Effector CD8-positive, alpha-beta T cell (primary cell): ENCODE measurements at places on chromosomes 3 and 15.

DNA sequence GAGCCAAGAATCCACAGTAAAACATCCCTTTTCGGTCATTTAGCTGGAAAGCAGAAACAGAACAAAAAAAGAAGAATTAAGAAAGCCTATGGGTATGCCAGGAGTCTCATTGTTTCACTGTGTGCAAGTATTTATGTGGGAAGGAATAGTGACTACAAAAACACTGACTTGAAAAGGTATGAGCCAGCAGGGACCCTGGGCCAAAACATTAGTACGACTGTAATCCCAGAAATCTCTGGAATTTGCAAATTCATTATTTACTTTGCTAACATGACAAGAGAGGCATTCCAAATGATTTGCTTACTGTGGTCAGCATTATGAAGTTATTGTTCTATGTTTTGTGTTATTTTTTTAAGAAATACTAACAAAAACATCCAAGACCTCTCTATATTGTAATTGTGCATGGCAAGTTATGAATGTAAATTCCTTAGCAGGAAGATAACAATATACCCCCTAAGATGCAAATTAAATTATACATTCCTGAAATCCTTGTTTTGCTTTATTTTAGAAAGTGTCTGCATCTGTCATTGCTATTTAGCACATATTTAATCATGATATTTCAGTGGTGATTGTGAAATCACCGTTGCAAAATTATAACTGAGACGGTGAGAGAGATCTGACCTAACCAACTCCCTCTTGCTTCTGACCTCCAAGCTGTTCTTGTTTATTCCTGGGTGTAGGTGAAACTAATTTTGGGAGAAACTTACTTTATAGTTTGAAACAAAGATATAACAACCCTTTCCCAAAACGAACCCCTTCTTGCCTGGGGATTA lies 299.2 kb downstream of the ZPLD1 start:
- no peak for DNase-seq

GRCh38 chr3:195159117-195159813 lies 111.7 kb downstream of the XXYLT1 start:
- DNase-seq = no peak

DNA sequence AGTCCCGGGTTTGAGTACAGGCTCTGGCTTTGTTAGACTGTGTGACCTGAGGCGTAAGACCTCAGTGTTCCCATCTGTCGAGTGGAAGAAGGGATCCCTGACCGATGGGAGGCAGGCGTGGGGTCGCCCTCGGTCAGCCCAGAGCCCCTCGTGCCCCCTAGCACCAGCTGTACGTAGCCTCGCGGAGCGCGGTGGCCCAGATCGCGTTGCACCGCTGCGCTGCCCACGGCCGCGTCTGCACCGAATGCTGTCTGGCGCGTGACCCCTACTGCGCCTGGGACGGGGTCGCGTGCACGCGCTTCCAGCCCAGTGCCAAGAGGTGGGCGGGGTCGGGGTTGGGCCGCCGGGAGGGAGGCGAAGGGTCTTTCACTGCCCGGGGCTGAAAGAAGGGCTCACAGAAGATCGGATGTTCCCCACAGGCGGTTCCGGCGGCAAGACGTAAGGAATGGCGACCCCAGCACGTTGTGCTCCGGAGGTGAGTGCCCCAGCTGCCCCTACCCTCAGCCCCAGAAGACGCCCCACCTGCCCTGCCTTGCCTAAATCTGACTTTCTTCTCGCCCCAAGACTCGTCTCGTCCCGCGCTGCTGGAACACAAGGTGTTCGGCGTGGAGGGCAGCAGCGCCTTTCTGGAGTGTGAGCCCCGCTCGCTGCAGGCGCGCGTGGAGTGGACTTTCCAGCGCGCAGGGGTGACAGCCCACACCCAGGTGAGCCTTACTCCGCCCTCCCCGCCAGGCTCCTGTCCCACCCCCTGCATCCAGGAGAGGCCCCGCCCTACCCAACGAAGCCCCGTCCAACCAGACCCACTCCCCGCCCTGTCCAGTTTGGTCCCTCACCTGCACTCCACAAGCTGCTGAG lies 3.5 kb upstream of the LSMEM2 start:
- no peak for DNase-seq

DNA sequence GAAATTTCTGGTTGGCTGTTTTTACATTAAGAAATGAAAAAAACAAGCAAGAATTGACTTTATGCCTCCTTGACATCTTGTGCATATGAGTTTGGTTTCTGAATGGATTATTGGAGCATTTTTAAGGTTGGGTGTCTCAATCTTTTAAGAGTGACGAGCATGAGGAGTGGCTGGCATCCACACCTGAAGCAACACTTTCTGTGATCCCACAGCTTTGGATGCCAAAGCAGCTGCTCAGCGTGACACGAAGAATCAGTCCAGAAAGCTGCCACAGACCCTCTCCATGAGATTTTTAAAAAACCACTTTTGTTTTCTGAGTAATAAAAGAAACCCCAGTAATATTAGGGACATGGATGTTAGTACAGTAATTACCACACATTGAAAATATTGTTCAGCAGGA lies 154.5 kb downstream of the KLF13 start:
- no peak for DNase-seq

DNA sequence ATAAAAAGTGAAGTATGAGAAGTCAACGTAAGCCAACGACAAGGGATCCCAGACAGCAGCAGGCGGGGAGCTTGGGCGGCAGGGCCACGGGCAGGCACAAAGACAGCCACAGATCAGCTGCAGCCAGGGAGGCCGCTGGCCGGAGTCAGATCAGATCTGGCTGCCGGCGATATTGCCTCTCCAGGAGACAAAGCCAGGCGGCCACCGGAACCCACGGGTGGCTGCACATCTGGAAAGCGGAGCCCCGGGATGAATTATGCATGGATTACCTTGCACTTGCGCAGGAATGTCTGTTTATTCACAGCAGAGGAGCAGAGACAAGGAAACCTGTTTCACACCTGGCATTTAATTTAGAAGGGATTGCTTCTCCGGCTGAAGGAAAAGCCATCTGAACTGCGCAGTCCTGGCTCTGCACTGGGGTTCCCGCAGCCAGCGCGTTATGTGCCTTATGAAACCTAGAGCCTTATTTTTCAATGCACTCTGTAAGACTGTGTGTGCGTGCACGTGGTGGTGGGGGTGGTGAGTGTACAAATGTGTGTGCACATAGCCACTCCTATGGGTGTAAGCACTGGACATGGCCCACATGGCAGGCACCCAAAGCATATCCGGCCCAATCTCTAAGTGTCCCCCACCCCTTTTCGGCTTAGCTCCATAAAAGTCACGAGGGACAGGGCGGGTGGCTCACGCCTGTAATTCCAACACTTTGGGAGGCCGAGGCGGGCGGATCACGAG lies 427.8 kb upstream of the MCTP2 start:
- DNase-seq = no peak

DNA sequence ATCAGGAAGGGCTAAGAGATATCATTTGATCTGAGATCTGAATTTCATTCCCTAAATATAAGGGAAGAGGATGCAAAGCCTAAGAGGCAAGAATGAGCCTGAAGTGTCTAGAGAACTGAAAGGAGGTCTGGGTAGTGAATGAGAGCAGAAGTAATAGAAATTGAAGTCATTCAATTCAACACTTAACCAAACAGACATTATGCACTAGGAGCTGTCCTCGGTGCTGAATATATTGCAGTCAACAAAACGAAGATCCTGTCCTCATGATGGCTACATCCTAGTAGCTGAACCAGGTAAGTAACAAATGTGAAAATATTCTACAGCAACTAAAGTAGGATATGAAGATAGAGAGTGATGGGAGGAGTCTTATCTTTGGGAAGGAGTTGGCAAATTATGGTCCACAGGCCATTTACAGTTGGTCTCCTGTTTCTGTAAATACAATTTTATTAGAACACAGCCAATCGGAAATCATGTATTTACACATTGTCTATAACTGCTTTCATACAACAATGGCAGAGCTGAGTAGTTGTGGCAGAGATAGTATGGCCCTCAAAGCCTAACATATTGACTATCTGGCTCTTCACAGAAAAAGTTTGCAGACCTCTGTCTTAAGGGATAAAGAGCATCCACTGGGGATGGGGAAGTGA lies 192.9 kb upstream of the CADPS start:
- no peak for DNase-seq

GRCh38 chr15:78761891-78762385 lies 49.3 kb downstream of the ADAMTS7 start:
- no peak for DNase-seq

DNA sequence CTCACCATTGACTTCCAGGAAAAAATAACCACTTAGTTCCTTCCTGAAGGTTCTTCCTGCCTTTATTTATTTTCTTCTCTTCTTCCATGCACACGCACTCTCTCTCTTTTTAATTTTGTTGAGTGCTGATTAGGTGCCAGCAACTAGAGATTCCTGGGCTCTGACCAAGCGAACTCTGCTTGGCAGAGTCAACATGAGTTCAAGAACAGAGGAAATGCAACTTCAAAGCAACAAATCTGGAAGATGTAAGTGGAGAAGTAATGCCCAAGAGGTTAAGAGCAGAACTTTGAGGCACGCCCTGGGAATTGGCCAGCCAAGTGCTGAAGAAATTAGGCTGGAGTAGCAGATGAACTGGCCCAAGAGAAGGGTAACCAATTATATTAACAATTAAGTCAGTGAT lies 8.5 kb downstream of the ERC2 start:
- DNase-seq = no peak

GRCh38 chr3:24683633-24684384 lies 189.2 kb upstream of the THRB start:
- no peak for DNase-seq

GRCh38 chr15:54840621-54841398 lies 355.9 kb downstream of the RSL24D1 start:
- DNase-seq = no peak

DNA sequence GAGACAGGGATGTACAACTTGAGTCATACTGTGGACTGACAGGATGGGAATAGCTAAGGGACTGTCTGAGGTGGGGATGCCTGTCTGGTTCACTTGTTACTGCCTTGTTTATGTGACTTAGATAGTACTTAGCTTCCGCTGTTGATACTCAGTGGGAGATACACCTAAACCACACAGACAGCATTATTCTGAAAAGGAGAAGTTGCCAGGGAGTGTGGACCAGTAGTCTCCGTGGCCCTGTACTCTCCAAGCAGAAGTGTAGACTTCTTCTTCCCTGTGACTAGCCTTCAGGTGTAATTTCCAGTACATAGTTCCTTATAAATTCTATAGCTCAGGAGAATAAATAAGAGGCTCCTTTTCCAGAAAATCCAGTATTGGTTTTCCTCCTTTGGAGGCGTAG lies 5.1 kb downstream of the HIGD2B start:
- DNase-seq = no peak

- DNase-seq = no peak
Measured at GRCh38 chr3:158820521-158820920, 18.7 kb downstream of the MFSD1 start.

DNA sequence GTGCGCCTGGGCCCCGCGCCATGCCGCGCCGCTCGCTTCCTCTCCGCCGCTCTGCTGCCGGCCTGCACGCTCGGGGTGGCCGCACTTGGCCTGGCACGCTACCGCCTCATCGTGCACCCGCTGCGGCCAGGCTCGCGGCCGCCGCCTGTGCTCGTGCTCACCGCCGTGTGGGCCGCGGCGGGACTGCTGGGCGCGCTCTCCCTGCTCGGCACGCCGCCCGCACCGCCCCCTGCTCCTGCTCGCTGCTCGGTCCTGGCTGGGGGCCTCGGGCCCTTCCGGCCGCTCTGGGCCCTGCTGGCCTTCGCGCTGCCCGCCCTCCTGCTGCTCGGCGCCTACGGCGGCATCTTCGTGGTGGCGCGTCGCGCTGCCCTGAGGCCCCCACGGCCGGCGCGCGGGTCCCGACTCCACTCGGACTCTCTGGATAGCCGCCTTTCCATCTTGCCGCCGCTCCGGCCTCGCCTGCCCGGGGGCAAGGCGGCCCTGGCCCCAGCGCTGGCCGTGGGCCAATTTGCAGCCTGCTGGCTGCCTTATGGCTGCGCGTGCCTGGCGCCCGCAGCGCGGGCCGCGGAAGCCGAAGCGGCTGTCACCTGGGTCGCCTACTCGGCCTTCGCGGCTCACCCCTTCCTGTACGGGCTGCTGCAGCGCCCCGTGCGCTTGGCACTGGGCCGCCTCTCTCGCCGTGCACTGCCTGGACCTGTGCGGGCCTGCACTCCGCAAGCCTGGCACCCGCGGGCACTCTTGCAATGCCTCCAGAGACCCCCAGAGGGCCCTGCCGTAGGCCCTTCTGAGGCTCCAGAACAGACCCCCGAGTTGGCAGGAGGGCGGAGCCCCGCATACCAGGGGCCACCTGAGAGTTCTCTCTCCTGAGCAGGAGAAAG lies 951 bp downstream of the GPR62 start:
- peak; percentile 36 for DNase-seq

- DNase-seq = no peak
Measured at GRCh38 chr15:55873024-55873720, 120.2 kb downstream of the NEDD4 start.

- DNase-seq = no peak
Measured at GRCh38 chr3:177596816-177597271, 399.6 kb upstream of the TBL1XR1 start.

DNA sequence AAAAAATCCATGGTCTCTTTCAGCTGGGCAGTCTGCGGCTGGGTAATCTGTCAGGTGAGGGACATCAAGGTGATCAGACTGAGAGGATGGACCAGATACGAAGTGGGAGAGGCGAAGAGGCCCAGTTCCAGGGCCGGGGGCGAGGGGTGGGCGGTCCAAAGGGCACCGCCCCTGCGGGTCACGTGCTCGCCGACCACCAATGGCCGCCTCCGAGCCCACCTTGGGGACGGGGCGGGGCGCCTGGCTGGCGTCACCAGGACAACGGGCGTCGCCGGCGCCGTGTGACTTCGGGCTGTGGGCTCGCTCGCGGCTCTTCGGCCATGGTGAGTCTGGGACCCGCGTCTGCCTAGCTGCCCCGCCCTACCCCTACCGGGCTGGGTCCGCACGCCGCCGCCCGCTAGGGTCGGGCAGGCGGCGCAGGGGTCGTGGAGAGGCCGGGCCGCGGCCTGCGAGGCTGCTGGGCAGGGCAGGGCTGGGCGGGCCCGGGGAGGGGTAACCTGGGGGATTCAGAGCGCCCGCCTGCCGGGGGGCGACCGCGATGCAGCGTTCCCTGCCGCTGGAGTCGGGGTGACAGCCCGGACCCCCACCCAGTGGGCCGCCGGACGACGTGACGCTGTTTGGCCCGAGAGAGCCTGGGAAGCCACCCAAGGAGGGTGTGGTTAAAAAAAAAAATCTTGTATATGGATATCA lies at the start of gene FBXL2:
TSS of gene FBXL2 (plus strand) at position 250 of the 690 bp plus-strand sequence. CDS start at position 321, 71 bp downstream.
- DNase-seq = no peak

- DNase-seq = no peak
Measured at GRCh38 chr3:109977897-109978296, 640.6 kb upstream of the DPPA4 start.

DNA sequence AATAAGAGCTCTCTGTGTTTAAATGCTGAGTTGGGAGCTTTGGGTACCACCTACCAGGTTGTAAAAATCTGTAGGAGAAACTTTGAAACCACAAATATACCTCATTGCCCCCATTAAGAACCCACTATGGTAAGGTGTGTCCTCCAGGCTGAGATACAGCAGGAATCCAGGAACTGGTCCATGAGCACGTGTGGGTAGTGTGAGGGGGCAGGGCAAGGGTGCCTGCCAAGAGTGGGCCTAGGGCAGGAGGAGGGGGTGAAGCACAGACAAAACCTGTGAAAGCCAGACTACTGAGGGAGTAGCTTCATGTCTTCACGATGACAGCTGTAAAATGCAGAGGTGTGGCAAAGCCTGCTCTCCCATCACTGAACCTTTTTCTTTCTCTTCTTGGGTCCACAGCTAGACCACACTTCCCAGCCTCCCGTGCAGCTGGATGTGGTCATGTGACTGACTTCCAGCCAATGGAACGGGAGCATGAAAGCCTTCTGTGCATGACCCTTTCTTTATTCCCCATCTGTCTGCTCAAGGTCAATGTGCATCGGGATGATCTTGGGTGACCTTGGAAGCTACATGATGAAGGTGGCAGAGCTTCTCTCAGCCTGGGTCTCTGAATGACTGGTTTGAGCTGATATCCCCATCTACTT lies 51.1 kb upstream of the POMGNT2 start:
- DNase-seq = no peak
